ENCODE measurements at places on chromosomes 11 and 22. TPM values are rescaled to one million over a fixed set of nuclear protein-coding genes. Genes with fewer than 3 reads are reported as not detected.

- DNase-seq, result peak; percentile 29
Measured at GRCh38 chr11:57751676-57752253, at the start of gene BTBD18. Gene BTBD18, minus strand, starts transcription at chr11:57751819. Its CDS starts 631 bp downstream, at chr11:57751188.

DNA sequence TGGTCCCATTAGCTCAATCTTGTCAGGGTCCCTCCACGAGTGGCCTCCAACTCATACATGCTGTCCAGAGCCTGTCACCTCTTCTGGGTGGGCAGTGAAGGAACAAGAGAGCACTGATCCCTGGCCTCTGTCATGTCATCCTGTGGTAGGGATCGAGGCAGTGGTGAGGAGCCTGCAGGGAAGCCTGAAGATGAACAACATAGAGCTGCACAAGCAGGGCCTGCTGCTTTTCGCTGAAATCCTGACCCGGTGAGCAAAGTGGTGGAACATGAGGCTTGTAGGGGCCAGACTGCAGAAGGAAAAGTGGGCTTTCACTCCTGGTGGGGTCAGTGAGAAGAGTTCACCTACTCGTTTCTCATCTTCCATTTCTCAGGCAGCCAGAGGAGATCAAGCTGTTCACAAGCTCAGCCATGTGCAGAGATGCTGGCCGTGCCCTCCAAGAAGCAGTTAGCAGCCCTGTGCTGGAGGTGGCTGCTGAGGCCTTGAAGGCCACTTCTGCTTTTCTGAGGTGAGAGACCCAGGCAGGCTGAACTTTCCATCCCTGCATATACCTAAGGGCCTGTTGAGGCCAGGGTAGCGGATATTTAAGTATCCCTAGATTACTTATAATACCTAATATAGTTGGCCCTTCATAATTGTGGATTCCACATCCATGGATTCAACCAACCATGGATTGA lies 32.9 kb downstream of the MEI1 start:
- DNase-seq, result no peak

GRCh38 chr11:67505605-67506396 lies 638 bp upstream of the PITPNM1 start:
- DNase-seq, result peak; percentile 98

DNA sequence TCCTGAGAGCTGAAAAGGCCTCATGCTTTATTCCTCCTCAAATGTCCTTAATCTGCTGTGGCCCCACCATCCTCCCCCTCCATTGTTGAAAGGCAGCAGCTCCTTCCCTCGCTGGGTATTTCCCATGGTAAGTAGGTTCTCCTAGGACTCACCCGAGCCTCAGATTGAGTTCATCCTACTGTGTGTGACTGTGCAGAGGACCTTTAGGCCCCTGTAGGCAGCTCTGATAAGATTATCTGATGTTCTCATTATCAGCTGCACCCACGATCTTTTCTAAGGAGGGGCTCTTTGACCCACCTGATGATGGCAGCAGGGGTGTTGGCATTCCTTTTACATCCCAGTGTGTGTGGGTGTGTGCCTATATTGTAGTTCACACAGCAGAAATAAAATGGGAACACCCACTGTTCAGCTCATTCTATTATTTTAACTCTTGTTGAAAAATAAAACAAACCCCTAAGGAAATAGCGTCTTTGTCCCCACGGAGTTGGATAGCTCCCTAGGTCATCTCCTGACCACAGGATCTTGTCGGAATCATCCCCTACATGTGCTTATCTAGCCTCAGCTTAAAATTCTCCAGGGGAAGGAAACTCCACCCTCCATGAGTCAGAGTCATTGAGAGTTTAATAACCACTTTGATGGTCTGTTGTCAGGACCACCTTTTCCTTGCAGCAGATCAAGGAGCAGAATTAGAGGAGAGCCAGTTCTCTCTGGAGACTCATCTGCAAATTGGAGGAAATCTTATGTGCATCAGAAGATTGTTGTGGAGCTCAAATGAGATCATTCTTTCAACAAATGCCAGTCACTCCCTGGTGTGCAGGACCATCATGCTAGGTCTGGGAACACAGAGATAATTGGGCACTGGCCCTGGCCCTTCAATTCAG lies 19.3 kb downstream of the ENDOD1 start:
- peak; percentile 17 for DNase-seq

The NAALAD2 gene
- total RNA-seq, result 0.15 TPM

The CBX7 gene
- 3.0 TPM for total RNA-seq

The C11orf52 gene
- total RNA-seq, result not detected

- no peak for DNase-seq
Measured at GRCh38 chr11:123905826-123906225, 3.9 kb downstream of the OR8D4 start.

- no peak for DNase-seq
Measured at GRCh38 chr22:22248878-22249277, 4.3 kb downstream of the VPREB1 start.

GRCh38 chr11:21489416-21490115 lies 703.3 kb upstream of the ANO5 start:
- DNase-seq, result no peak

The C11orf86 gene
- not detected for total RNA-seq

The PANX2 gene
- 0.54 TPM for total RNA-seq

GRCh38 chr11:77029829-77030228 lies 4.4 kb upstream of the B3GNT6 start:
- DNase-seq, result no peak

The SCGB2A2 gene
- total RNA-seq, result not detected

DNA sequence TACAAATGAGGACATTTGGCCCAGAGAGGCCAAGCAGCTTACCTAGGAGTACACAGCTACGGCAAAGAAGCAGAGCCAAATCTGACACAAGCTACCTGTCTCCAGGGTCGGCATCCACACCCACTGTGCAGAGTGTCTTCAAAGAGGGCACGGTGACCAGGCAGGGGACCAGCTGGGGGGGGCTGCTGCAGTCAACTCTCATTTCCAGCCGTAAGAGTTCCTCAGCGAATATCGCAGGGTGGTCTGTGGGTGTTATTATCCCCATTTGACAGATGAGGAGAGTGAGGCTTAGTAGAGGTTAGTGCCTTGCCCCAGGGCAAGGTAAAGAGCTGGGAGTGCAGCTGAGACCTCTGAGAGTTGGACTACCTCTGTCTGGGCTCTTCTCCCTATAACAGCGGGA lies 7.1 kb upstream of the PPFIA1 start:
- DNase-seq, result no peak

- DNase-seq, result no peak
Measured at GRCh38 chr11:72940417-72940816, 126.2 kb downstream of the ATG16L2 start.

DNA sequence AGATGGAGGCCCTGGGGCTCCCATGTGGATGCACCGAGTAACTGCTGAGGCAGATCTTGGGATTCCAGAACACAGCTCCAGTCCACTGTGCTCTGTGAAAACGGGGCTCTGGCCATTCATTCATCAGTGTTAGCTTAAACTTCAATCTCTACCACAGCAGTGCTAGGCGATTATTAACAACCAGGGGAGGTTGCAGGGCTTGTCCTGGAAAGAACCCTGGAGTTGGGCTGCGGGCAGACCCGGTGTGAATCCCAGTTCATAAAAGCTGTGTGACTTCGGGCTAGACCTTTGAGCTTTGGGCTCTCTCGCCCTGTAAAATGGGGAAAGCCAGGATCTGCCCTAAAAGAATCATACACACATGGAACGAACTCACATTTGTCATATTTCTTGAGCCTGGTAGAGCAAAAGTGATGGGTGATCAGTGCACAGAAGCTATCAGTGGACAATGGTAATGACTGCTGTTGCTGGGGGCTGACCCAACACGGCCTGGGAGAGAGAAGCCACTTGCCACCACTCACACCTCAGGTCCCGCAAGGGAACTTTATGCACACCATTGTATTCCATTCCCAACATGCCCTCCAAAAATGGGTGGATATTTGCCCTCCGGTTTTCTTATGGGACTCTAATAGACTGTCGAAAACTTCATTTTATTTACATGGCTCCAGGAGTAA lies 15.6 kb upstream of the CRYBB3 start:
- no peak for DNase-seq

GRCh38 chr11:74570266-74571061 lies 21.9 kb upstream of the POLD3 start:
- DNase-seq, result peak; percentile 58

DNA sequence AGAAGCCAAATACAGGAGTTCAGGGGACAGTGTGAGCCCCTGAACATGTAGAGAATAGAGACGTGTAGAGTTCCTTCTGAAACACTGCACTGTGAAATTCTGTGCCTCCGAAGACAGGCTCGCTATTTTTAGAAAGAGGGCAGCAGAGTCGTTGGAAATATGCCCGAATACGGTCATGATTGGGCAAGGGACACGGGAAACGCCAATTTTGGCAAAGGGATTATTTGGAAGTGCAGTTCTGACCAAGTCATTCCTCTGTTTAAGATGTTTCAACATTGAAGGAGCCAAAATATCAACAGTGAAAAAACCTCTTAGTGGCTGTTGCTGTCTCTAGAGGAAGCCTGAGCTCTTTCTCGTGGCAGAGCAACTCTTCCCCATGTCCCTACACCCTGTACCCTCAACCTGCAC lies 9.5 kb upstream of the CBX6 start:
- DNase-seq, result peak; percentile 42

The SNRPD3 gene
- total RNA-seq, result 379 TPM

DNA sequence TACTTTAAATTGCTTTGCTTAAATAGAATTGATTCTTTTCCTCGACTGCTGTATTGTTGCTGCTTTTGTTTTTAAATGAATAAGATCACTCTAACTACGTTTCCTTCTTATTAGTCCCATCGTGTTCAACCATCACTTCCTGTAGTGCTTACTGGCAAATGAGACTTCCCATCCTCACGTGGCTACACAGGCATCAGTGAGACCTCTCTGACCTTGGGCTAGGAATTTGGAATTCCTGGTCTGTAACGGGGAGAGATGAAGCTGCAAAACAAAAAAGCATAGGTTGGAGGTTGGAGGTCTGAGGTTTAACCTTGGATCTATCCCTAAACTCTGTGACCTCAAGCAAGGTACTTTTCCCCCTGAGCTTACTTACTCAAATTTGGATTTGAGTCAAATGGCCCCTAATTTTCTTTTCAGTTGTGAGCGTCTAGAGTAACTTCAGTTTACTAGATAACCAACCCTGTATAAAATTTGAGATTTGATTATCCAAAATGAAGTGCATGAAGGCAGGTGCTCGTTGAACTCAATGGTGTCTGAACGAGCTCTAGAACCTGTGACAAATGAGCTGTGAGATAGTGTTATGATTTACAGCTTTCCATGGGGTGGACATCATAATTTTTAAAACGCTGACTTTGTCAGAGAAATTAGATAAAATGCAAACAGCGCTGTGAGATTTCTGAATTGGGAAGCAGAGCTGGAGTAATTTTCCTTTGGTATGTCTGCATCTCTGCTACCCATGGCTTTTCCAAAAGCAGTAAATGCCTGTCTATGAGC lies 151.2 kb downstream of the DBX1 start:
- no peak for DNase-seq

DNA sequence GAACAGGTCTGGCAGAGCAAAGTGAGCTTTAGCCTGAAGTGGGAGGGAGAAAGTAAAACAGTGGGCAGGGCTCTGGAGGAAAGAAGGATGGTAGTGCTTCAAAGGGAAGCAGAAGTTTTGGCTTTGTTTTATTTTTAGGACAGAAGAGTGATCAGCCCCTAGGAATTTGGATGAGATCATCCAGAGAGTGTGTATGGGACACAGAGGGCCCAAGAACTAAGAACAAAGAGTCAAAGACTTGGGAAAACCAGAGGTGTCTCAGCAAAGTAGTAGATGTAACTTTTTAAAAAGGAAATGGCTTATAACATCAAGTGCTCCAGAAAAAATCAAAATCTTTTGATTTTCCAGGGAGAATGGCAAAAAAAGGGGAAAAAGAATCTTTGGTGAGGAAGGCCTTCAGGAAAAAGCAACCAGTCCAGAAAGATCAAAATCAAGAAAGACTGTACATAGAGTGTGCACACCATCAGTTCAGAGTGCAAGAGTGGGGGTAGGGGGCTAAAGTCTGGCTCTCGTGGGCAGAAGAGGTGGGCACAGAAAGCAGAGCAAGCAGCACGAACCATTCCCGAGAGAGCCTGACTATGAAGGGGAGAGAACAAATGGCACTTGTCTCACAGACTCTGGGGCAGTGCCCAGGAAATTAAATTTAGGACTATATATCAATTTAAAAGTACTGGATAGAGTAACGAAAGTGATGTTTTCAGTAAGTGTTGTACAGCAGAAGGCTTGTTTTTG lies 30.0 kb downstream of the MAPK1 start:
- peak; percentile 87 for DNase-seq

The OR5B21 gene
- not detected for total RNA-seq

The RAB36 gene
- total RNA-seq, result 2.7 TPM

- DNase-seq, result no peak
Measured at GRCh38 chr11:102485095-102485722, 32.6 kb upstream of the TMEM123 start.

- DNase-seq, result no peak
Measured at GRCh38 chr11:27649800-27650199, 50.5 kb downstream of the BDNF start.

The CYB5R2 gene
- total RNA-seq, result 6.4 TPM

DNA sequence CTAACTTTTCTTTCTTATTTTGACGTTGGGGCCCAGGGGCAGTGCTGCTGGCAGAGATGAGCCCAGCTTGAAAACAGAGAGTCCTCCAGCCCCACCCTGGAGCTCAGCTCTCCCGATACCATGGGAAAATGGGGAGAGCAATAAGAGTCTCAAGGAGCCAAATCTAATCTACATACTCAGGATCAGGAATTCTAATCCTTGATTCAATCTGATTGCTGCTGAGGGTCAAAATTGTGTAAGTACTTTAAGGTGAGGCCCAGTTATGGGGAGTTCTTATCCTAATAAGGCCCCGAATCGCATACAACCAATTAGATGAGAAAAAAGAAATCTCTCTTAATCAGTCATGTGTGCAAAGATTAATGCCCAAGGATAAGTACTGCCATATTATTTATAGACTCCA lies 202.9 kb downstream of the FAM76B start:
- no peak for DNase-seq

- no peak for DNase-seq
Measured at GRCh38 chr22:39498368-39498767, 3.7 kb upstream of the MIEF1 start.

DNA sequence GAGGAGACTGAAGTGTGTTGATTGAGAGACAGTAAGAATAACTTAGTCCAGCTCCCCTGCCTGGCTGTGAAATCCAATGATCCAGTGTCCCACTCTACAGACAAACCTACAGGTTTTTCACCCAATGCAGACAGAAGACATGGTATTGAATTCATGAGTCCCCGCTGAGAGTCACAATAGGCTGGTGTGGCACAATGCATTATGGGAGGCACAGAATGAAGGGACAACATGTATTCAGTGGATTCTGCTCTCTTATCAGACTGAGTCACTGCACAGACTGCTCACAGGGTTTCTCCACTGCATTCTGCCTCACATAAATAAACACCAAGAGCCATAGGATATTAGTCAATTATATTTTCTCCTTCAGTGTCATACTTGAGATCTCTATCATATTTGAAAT lies 55.2 kb upstream of the TOP3B start:
- peak; percentile 30 for DNase-seq

- no peak for DNase-seq
Measured at GRCh38 chr11:18468961-18469360, 13.3 kb downstream of the LDHAL6A start.

GRCh38 chr11:73389134-73389525 lies 12.9 kb downstream of the RELT start:
- DNase-seq, result no peak

GRCh38 chr11:118006153-118006534 lies 19.9 kb downstream of the IL10RA start:
- no peak for DNase-seq
